NCI-H1930 (cell line): ENCODE measurements at places on chromosomes 2 and 18.

GRCh38 chr18:6336239-6336638 is 78.5 kb downstream of the L3MBTL4 start:
- no peak for DNase-seq

GRCh38 chr18:28494151-28494550 is 317.2 kb upstream of the CDH2 start:
- no peak for DNase-seq

GRCh38 chr2:216188559-216188850 is 79.4 kb downstream of the XRCC5 start:
- DNase-seq, result no peak

GRCh38 chr2:159094173-159094737 is 125.8 kb downstream of the TANC1 start:
- no peak for DNase-seq

- DNase-seq, result no peak
Measured at GRCh38 chr2:148108385-148108784, 87.5 kb downstream of the MBD5 start.

GRCh38 chr18:8177330-8178016 is 431.8 kb upstream of the RAB12 start:
- DNase-seq, result no peak

DNA sequence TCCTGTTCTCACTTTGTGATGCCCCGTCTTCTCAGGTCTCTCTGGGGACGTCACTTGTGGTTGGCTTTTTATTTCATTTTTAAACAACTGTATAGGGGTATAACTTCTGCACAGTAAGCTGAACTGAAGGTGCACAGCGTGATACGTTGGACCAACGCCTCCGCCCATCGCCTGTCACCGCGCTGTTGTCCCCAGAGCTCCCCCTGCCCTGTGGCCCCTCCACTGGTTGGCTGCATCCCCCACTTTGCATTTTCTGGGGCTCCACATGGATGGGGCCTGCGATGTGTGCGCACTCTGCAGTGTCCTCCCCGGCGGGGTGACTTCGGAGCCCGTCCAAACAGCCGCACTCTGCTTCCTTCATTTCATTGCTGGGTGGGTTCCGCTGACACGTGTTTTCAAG is 14.3 kb downstream of the GPR35 start:
- DNase-seq, result no peak

DNA sequence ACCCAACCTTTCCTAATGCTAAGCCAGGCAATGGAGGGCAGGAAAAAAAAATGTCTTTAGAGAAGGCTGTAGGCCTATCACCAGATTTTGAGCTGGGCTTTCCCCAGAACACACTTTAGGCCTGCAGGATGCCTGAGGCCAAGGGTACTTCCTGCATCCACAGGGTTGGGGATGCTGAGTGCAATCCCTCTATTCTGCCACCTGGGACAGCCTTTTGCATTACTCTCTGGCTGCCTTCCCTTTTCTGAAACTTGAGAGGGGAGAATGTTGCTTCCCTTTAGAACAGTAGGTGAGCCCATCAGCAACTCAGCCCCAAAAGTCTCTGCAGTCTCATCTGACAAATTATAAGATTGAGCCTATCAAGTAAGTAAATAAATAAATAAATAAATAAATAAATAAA is 195.2 kb downstream of the SLC8A1 start:
- DNase-seq, result no peak

DNA sequence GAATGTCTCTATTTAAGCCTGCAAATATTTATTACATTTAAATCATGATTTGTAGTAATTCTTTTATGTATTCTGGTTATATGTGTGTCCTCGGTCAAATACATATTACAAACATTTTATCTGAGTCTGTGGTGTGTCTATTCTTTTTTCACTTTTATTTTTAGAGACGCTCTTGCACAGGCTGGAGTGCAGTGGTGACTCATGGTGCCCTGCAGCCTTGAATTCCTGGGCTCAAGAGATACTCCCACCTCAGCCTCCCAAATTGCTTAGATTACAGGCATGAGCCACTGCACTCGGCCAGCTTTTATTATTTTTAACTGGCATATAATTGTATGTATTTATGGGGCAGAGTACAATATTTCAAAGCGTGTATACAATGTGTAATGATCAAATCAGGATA is 47.5 kb downstream of the ARID5A start:
- DNase-seq, result no peak

DNA sequence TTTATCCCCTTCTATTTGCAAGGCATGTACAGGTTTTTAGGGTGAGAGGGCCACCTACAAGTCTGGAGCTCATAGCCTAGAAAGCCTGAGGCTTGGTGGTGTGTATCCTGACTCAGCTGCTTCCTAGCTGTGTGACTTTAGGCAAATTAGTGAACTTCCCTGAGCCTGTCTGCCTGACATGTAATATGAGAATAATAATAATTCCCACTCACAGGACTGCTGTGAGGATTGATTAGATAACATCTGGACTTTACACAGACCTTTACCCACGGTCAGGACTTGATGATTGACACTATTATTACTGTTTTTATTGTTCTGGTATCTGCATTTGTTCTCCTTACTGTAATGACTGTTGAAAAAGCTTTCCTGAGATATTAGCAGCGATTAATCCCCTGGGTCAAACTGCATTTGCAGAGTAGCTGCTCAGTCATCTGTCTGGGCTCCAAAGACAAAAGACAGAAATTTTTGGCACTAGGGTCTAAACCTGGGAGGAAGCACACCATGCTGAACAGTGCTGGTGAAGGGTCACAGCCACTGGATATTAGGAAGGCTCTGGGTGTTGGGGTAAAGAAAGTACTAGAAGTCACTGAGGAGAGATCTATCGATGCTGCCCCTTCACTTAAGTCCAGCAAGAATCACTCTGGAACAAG is 276.5 kb upstream of the FN1 start:
- DNase-seq, result no peak

DNA sequence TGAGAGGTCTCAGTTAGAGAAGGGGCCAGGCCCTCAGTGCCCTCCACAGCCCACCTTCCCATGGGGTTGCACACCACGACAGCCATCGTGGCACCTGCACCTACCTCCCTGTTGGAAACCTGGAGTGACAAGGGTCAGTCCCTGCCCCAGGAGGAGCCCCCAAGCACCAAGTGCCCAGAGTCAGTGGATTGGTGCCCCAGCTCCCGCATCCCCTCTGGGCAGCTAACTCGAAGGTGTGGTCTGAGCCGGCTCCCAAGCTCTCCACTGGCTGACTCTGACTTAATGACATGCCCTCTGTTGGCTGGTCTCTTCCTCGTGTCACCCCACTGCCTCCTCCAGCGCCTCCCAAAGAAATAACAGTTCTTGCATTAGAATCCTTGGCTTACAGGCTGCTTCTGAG is 116.4 kb downstream of the NDUFA10 start:
- no peak for DNase-seq

GRCh38 chr2:2520401-2520811 is 189.3 kb upstream of the MYT1L start:
- no peak for DNase-seq

DNA sequence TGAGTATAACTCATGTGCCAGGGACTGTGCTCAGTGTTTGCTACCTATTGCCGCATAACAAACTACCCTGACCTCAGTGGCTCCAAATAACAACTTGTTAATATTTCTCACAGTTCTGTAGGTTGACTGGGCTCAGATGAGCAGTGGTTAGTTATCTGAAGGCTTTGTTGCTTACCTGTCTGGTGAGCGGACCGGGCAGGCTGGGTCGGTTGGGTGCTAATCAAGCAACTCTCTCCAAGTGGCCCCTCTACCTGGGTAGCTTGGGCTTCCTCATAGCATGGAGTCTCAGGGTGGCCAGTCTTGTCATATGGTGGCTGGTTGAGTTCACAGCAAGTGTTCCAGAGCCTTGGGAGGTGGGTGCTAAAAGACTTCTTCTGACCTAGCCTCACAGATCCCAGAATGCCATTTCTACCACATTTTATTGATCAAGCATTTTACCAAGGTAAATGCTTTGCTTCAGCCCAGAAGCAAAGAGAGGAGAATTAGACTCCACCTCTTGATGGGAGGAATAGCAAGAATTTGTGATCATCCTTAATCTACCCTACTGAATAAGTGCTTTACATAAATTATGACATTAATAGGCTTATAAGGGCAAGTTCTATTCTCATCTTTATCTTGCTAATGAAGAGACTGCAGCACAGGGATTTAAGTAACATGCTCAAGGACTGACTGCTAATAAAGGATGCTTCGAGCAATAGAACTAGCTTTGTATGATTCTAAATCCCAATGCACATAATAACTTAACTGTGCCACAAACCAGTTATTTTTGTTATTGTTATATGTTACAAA is 16.9 kb downstream of the RAB31 start:
- no peak for DNase-seq

DNA sequence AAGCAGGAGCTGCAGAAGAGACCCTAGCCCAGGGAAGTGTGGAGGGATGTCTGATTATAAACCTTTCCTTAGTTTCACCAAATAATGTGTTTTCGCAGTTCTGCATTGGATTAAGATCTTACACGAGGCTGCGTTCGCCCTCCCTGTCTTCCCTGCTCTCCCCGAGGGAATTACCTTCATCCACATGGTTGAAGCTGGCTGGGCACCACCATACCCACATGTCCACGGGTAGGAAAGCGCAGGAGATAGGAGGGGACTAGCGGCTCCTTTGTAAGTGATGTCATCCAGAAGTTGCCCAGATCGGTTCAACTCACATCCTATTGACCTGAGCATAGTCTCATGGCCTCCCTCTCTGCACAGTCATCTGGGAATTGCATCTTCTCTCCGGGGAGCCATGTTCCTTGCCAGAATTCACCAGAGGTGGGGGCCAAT is 1.1 kb downstream of the TTL start:
- peak; percentile 10 for DNase-seq

- no peak for DNase-seq
Measured at GRCh38 chr2:51722311-51722710, 690.4 kb upstream of the NRXN1 start.

- no peak for DNase-seq
Measured at GRCh38 chr2:53654396-53654795, 113.2 kb upstream of the CHAC2 start.

- DNase-seq, result no peak
Measured at GRCh38 chr2:33307659-33308270, 168.7 kb upstream of the RASGRP3 start.

GRCh38 chr2:30222031-30222430 is 9.3 kb upstream of the LBH start:
- no peak for DNase-seq

- no peak for DNase-seq
Measured at GRCh38 chr2:80169811-80170594, 134.5 kb downstream of the LRRTM1 start.

GRCh38 chr2:184498936-184499335 is 99.4 kb upstream of the ZNF804A start:
- DNase-seq, result no peak
